ENCODE measurements at places on chromosomes 12 and 14.

DNA sequence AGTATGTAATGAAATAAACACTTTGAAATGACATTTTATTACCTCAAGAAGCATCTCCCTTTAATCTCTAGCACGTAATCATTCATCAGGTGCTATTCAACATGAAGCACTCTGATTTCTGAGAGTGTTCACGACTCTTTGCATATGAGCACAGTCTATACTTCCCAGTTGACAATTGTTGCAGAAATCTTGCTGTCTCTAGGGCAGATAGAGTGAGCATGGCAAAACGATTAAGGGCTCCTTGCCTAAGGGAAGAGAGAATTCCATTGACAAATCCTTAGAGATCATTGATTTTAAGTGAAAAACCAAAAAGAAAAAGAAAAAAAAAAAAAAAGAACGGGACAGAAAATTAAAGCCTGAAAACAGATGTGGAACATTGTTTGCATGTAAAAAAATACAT is 107.6 kb downstream of the C12orf50 start:
- no peak for DNase-seq

GRCh38 chr12:27966870-27967269 is 5.7 kb downstream of the PTHLH start:
- no peak for DNase-seq

- no peak for DNase-seq
Observed at GRCh38 chr14:42198010-42198409, 591.3 kb downstream of the LRFN5 start.

GRCh38 chr14:103023881-103024473 is 33.4 kb downstream of the CDC42BPB start:
- no peak for DNase-seq

DNA sequence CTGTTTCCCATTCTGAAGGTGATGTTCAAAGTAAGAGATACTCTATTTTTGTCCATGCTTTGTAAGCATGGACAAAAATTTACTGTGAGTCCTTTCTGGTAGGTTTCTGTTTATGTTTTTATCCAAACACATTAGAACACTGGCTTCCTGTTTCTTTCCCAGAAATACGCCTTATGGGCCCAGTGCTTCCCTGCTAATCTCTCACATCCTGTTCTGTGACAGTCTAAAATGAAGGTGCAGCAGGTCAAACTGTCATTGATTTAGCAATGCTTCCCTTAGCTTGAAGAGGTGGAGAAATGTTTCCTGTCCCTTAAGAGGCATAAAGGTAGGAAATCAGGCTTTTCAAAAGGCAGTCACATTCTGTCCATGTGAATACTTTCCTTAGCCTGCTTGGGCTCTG is 305.6 kb downstream of the RPS29 start:
- no peak for DNase-seq

DNA sequence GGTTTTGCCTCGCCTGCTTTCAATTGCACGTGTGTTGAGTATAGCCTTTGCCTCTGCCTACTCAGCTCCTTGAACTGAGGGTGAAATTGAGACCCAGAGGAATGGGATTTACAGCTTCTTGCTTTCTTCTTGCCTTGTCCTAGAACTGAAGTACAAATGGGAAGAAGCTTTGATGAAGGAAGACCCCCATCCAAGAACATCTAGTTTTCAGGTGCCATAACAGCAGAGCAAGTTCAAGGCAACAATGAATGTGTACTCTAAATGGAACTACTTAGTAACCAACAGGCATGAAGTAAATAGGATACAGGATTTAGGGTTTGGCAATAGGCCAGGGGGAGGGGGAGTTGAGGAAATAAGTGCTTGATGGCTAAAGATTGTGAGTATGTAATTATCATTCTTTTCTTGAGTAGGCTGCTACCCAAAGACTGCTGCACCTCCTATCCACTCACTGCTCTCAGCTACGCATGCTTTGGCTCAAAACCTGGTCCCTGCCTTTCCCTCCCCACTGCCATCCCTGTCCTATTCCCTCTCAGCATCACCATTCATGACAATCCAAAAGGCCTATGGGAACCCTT is 2.1 kb downstream of the GPX2 start:
- DNase-seq = no peak

GRCh38 chr12:128467882-128468281 is 200.9 kb downstream of the TMEM132C start:
- no peak for DNase-seq

DNA sequence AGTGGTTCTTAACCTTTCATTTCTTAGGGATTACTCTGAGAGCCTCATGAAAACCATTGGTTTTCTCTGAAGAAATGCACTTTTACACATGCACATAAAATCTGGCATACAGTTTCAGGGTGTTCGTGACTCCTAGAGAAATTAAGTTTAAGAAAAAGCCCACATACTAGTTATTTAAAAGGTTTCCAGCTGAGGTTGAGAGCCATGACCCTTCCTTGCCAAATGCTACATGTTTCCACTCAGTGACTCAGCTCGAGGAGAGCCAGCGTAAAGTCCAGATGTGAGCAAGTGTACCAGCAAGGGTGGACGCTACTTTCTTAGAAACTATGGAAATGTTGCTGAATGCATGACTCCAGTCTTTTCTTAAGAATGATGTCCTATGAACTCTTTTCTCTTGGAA is 42.7 kb upstream of the FLRT2 start:
- DNase-seq = no peak

GRCh38 chr14:79971330-79971729 is 240.0 kb downstream of the DIO2 start:
- no peak for DNase-seq
